Fibroblast of skin of right quadriceps (primary cell): ENCODE measurements at places on chromosomes 4 and X.

GRCh38 chrX:21946925-21947641, 6.6 kb downstream of the SMS start:
- DNase-seq: peak; percentile 71

GRCh38 chr4:77347351-77347966, 190.5 kb downstream of the CCNG2 start:
- no peak for DNase-seq

GRCh38 chr4:144962300-144962699, 135.7 kb downstream of the ANAPC10 start:
- DNase-seq: no peak

DNA sequence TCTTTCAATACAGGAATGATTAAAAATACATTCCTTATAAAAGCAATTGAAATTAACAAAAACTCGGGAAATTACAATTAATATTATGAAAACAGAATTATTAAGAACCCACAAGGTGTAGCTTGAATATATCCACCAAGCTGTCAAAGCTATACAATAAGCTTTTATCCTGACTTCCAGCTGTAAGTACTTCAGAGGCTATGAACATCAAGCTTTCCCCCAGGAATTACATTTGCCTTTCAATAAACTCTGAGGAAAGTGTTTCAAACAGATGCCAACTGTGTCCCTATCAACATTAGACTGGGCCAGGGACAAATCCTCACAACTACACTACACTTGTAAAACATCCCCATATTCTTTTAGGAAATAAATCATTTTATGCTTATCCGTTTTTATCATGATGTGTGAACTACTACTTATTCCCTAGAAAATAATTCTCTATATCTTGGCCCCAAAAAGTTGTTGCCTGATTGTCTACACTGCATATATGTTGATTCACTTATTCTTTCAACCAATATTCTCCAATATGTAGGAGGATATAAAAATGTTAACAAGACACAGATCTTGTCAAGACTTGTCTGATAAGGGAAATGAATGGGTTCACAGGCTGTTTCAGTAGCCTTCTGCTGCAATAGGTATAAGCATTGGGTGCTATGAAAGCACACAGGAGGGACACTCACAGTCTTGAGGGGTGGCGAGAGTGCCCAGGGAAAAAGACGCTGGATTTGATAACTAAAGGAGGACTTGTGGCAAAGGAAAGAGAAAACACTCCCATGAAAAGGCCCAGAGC, 494.1 kb downstream of the CENPC start:
- no peak for DNase-seq

GRCh38 chr4:185138161-185138560, 4.9 kb upstream of the SLC25A4 start:
- DNase-seq: no peak

- no peak for DNase-seq
These were observed 41.6 kb downstream of the TRPC5OS start for GRCh38 chrX:111917591-111917990.

GRCh38 chr4:19030048-19030447, 1008.5 kb upstream of the LCORL start:
- DNase-seq: peak; percentile 43

DNA sequence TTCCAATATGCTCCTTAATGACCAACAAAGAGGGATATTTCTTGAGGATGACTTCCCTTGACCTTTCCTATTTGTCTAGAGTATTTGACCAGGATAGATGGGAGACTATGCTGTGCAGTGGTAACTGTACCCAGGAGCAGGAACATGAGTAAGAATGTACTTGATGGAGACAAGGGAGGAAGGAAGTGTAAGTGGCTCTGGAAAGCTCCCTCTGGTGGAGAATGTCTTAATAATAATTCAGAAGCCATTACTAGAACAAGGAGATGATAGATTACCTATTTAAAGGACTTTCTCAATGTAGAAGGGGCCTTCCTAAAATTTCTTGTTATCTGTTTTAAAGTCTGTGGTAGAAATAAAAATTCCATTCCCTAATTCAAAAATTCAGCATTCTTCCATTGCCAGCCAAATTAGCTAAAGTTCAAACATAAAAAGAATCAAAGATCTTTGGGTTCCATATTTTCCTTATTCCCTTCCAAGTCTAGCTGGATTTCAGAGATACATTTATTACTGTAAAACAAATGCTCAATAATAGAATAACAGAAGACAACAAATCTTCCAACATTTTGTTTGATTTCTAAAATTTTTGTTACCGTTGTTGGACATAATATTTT, 83.8 kb downstream of the GRID2 start:
- DNase-seq: peak; percentile 42

- peak; percentile 23 for DNase-seq
These were observed 1026.9 kb upstream of the SLIT2 start for GRCh38 chr4:19224820-19225219.

GRCh38 chr4:125387770-125388169, 73.0 kb downstream of the FAT4 start:
- peak; percentile 38 for DNase-seq

DNA sequence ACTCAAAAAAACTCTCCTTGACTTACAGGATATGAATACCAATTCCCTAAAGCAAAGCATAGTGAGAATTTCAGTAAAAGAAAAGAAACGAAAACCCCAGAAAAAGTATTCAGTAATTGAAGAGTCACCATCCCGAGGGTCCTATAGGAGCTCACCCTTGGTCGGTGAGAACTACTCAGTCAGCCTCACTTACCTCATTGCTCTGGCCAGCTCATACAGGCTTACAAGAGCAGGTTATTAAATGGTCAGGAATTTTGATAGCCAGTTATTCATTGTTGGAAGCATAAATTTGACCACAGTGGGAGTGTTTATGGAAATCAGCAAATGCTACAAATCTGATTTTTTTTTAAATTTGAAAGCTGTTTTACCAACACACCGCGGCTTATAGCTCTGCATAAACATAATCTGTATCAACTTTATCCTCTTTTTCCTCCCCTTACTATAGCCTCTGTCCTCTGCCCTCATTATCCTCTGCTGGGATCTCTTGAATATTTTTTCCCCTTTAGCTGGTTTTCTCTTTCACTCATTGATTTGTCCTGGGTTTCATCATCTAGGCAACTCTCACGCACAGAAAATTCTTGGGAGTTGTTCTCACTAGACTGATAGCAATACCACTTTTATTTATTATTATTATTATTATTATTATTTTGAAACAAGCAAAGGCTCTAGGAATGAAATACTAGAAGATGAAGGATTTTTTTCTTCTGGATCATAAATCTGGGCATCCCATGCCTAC, 11.0 kb upstream of the CXCL2 start:
- DNase-seq: peak; percentile 92

DNA sequence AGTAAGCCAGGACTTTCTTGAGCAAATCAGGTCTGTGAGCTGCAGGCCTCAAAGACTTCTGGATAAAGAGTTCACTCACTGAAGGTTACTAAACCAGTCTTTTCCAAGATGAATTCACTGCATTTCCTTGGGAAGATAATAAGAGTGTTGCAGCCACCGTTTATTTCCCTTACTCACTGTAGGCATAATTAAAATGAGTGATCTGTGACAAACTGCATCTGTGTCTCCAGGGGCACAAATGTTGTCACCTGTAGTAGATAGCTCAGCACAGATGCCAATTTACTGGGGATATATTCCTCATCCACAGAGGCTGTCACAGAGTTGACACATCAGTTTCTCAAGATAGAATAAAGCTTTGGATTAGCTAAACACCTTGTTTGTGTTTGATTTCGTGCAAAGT, 580.2 kb downstream of the SPRY1 start:
- no peak for DNase-seq

DNA sequence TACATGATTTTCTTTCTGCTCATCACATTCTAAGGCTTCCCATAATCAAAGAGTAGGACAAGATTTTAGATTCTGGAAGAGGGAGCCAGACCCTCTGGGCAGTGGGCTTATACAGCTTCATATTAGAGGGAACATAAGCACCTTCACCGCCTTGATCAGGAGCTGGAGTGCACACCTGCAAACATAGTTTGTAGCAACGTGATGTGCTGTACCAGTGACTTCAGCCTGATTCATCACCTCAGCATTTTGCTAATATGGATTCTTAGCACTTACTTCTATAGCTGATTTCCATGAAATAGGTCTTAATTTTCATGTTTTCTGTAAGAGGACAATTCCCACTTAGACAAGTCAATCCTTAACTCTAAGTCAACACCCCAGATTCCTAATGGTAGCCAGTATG, 36.7 kb downstream of the PCDH18 start:
- DNase-seq: no peak

GRCh38 chr4:100360211-100360610, 157.6 kb downstream of the EMCN start:
- no peak for DNase-seq

DNA sequence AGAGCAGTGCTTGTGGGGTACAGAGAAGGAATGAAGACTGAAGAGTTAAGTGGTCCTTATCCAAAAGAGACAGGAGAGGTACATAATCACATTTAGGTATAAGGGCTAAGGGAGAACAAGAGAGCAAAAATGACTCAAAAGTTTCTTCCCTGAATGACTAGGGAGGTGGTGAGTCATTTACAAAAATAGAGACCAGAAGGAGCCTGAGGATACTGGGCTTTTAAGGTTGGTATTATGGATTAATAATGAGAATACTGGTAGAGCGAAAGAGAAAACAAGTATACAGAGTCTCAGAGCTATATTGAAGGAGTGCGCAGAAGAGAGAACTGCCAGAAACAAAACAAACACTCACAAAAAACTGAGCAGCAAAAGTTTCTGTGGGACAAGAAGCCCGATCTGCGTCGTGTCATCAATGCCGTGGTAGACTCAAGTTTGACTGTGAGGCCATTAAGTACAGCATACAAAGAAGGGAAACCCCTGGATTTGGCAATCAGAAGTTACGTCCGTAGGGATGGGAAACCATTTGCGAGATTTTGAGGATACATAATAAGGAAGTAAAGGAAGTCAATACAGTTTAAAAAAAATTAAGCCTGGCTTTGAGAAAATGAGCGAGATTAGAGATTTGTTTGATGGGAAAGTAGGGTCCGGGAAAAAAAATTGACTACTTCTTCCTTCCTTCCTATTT, 129.1 kb upstream of the STIM2 start:
- DNase-seq: no peak

DNA sequence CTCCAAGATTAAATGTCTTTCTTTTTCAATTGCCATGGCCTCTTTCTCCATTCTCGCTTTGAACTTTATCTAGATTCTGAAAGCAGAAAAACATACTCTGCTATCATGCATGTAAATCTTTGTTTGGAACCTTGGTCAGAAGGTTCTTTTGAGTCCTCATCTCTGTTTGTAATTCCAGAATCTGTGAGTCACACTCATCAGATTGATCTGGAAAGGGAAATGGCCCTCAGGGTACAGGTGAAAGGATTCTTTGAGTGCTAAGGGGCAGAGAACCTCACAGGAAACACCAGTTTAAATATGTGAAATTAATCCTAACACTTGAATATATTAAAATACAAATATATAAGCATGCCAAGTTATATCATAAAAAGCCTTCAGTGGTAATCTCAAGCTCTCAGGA, 211.0 kb upstream of the ADGRL3 start:
- DNase-seq: no peak

DNA sequence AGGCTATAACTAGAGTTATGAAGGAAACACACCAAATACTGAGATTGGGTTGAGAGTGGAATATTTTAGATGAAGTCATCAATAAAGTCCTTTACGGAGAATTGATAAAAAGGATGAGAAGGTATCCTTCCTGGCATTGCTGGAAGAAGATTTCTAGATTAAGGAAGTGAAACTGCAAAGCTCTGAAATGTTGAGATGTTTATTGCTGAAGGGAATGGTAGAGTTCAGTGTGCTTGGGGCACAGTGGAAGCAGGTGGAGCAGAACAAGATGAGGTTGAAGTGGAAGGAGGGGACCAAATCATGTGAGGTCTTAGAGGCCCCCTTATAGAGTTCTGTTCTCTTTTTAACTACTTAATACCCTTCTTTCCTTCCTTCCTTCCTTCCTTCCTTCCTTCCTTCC, 848.5 kb downstream of the RAB28 start:
- DNase-seq: no peak

GRCh38 chrX:135543172-135543571, 22.7 kb downstream of the INTS6L start:
- DNase-seq: no peak

DNA sequence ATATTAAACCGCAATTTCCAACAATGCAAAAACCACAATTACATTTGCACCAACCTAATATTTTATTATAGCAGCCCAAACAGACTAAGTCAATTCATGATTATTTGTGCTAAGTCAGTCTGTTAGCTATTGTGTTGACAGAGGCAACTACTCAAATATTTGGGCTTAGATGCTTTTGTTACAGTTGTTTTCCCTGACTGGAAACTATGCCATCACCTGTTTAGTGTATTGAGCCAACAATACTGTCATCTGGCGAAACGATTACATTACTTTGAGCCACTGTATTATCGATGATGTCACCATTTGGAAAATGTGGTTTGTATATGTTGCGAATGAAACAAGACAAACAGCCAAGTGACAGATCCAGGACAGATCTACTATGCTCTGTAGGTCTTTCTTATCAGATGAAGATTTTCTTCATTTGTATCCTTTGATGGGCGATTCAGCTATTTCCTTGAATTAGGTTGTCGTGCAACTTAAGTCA, 38.7 kb upstream of the INTS6L start:
- DNase-seq: no peak

GRCh38 chr4:180106997-180107396, 2136.2 kb upstream of the TENM3 start:
- no peak for DNase-seq

DNA sequence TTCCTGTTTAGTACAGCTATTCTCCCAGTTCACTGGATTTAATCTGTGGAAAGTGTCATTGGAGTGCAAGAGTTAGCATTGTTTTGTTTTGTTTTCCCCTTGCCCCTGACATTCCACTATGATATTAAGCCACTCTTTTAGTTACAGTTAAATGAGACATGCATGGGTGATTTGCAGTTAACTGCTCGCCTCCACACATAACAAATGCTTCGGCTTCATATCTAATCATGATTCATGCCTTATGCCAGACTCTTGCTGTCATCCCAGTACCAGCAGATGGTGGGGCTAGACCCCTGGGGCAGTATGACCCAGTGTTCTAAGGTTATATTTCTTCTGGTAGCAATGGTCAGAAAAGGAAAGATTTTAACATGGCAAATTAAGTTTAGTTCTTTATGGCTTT, 80.1 kb downstream of the RAP1GDS1 start:
- peak; percentile 36 for DNase-seq

GRCh38 chr4:144655491-144655890, 9.5 kb downstream of the HHIP start:
- DNase-seq: no peak

GRCh38 chrX:43743100-43743822, 87.2 kb downstream of the MAOA start:
- DNase-seq: no peak

DNA sequence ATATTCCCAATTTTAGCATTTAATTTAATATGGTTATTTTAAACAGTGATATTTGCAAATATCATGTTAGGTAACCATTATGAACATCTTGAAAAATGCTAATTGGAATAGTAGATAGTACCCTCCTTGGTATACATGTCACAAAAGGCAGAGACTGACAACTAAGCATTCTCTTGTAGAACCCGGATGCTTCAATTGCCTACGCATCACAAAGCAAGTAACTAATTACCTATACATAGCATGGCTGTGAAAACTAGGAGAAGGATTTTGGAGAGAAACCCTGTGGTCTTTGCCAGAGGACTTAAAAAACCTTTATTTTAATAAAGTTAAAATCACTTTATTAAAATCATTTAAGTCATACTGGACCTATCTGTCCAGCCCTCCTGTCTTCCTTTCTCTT, 764.1 kb upstream of the TENM3 start:
- no peak for DNase-seq
